ENCODE measurements at places on chromosomes 6 and 20. TPM values are rescaled to one million over a fixed set of nuclear protein-coding genes. Genes with fewer than 3 reads are reported as not detected.

- no peaks in the 10 kb centered on the region for H3K4me1 ChIP-seq
- DNase-seq, result no peak
- H3K4me3 ChIP-seq, result peak overlapping the region; percentile 12
Measured at GRCh38 chr20:31475472-31476293, 595 bp downstream of the REM1 start.

DNA sequence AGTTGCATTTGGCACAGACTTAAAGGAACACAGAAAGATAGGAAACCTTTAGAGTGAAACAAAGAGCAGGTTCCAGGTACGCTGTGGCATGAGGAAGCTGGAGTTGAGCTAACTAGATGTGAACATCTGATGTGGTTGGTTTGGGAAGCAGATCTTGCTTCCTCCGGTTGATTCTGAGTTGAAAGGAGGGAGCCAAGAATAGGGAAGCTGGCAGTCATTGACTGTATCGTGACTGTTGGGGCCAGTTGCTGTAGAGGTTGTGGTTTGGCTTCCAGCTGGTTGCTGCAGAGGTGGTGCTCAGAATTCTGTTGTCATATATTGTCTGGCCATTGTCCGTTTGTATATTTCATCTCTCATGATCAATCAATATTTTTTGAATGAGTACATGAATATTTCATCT lies 325.9 kb downstream of the PLCB1 start:
- H3K27me3 ChIP-seq, result no peaks in the 10 kb centered on the region
- DNase-seq, result no peak
- no peaks in the 10 kb centered on the region for H3K4me1 ChIP-seq
- H3K27ac ChIP-seq, result no peak overlapping the region
- H3K36me3 ChIP-seq, result no peaks in the 10 kb centered on the region

DNA sequence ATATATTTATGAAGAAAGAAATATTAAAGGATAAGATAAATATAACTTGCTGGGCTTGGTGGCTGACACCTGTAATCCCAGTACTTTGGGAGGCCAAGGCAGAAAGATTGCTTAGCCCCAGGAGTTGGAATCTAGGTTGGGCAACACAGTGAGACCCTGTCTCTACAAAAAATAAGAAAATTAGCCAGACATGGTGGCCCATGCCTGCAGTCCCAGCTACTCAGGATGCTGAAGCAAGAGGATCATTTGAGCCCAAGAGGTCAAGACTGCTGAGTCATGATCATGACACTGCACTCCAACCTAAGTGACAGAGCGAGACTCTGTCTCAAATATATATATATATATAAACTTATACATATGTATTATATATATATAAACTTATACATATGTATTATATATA lies 164.0 kb downstream of the MRPL14 start:
- H3K27me3 ChIP-seq, result no peaks in the 10 kb centered on the region
- DNase-seq, result peak; percentile 19
- H3K27ac ChIP-seq, result no peak overlapping the region
- H3K4me3 ChIP-seq, result no peak overlapping the region

- H3K36me3 ChIP-seq, result no peaks in the 10 kb centered on the region
- H3K4me1 ChIP-seq, result no peaks in the 10 kb centered on the region
- H3K27ac ChIP-seq, result no peak overlapping the region
- DNase-seq, result no peak
- H3K4me3 ChIP-seq, result no peak overlapping the region
Measured at GRCh38 chr6:64104051-64104450, 468.4 kb downstream of the PHF3 start.

DNA sequence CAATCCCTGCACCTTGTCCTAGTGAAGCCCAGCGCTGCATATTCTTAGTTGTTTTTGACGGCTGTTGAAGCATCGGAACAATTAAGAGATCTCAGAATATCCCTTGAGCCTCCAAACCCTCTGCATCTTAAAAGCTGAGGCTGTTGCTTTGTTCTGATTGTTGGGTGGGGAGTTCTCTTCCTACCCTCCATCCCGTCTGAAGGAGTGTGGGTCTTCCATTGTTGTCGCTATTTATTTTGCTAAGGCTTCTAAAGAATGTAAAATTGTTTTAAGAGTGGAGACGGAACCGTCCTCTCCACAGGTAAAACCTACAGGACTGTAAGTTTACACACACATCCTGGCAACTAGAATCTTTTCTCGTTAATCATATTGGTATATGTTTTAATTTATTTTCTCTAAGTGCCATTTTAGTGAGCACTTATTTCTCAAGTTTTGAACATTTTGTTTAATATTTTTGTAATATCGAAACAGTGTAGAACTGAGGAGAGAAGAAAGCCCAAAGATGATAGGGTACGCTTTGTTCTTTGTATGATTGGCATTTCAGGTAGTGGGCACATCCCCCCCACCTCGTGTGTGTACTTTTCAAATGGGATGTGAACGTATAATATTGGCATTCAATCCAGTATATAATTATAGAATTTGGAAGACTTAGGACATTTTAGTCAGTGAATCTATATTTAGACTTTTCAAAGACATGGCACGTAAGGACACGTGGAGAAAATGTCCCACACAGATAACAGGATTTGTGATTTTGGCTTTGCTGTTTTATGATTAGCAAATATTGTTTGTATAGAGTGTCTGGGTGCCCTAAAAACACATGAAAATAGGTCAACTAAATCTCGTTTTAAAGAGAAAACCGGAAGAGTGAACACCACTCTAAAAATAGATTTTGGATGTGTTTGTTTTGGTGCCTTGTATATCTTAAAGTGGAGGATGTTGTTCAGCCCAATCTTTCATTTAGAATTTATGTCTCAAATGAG lies 1.3 kb downstream of the RNF146 start:
- H3K27ac ChIP-seq, result peak overlapping the region; percentile 91
- H3K4me3 ChIP-seq, result peak overlapping the region; percentile 94
- H3K4me1 ChIP-seq, result no peaks in the 10 kb centered on the region
- no peak for DNase-seq

- no peak overlapping the region for H3K27ac ChIP-seq
- peaks cover 3% of the 10 kb centered on the region for H3K36me3 ChIP-seq
- H3K4me1 ChIP-seq, result no peaks in the 10 kb centered on the region
- DNase-seq, result no peak
- H3K4me3 ChIP-seq, result no peak overlapping the region
- H3K27me3 ChIP-seq, result no peaks in the 10 kb centered on the region
Measured at GRCh38 chr6:135002974-135003703, 51.5 kb downstream of the HBS1L start.

- H3K27ac ChIP-seq, result no peak overlapping the region
- H3K27me3 ChIP-seq, result no peaks in the 10 kb centered on the region
- H3K4me1 ChIP-seq, result no peaks in the 10 kb centered on the region
- H3K36me3 ChIP-seq, result peaks cover under 1% of the 10 kb centered on the region
- DNase-seq, result no peak
- no peak overlapping the region for H3K4me3 ChIP-seq
Measured at GRCh38 chr6:4434655-4435054, 299.3 kb upstream of the ECI2 start.

DNA sequence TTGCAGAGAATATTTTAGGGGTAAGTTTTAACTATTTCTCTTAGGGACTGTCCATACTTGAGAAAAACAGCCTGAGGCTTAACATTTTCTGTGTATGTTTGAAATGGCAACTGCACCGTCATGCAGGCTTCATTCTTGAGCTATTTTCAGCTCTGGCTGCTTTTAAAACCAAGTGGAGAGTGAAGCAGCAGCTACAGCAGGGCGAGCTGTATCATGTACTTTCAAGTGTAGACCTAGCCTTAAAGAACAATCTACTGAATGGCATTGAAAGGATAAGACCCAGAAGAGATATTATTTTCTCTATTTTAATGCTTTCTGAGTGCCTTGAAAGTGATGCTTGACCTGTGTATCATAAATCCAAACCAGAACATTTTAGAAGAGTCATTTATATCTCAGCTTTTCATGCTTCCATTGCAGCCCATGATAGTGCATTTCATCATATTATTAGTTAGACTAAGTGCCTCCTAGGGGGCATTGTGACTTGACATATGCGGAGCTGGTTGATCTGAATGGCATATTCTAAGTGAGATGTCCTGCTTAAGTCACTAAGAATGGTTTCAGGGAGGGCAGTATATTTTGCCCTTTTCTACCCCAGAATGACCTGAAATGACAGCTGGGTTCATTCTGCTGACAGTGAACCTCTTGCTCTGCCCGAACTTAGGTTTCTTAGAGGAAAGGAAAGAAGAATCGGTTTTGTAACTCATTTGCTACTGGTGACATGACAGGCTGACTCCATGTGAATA lies 85.3 kb downstream of the NKAIN2 start:
- H3K4me3 ChIP-seq, result no peak overlapping the region
- DNase-seq, result no peak
- H3K4me1 ChIP-seq, result no peaks in the 10 kb centered on the region
- H3K36me3 ChIP-seq, result no peaks in the 10 kb centered on the region

DNA sequence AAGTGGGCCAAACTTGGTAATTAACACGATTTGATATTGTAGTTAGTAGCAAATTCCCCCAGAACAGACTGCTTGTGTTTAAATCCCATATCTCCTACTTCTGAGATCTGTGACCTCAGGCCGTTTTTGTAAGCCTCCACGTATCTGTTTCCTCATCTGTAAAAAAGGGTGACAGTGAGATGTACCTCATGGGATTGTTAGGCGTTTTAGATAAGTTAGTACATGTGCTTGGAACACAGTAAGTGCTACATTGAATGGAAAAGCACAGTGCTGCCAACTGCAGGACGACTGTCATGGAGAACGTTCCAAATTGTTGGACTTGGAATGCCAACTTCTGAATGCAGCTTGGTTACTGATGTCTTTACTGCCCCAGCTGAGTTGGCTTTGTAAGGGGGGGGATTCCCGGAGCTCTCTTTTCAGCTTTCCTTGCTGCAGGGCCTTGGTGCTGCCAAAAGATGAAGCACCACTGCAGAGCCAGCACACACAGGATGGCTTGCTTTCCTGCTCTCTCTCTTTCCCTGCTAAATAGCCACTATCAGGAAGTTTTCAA lies 108.6 kb downstream of the OPN5 start:
- H3K36me3 ChIP-seq, result no peaks in the 10 kb centered on the region
- H3K4me1 ChIP-seq, result no peaks in the 10 kb centered on the region
- no peaks in the 10 kb centered on the region for H3K27me3 ChIP-seq
- H3K27ac ChIP-seq, result no peak overlapping the region

DNA sequence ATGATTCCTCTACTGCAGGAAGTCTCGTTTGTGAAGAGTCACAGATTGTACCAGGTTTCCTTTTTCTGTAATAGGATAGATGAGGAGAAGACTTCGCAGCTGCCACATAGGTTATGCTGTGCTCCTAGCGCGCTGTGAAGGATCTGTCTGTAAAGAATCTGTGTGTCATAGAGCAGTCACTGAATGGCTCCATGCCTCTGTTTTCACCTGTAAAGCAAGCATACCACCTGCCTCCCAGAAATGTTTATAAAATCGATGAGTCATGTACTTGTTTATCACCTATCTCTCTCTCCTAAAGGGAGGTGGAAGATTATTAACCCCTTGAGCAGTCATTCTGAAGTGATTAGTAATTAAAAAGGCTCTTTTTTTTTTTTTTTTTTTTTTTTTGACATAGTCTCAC lies 86.6 kb downstream of the TFAP2B start:
- H3K27ac ChIP-seq, result no peak overlapping the region
- no peaks in the 10 kb centered on the region for H3K4me1 ChIP-seq
- H3K27me3 ChIP-seq, result no peaks in the 10 kb centered on the region
- H3K36me3 ChIP-seq, result no peaks in the 10 kb centered on the region

DNA sequence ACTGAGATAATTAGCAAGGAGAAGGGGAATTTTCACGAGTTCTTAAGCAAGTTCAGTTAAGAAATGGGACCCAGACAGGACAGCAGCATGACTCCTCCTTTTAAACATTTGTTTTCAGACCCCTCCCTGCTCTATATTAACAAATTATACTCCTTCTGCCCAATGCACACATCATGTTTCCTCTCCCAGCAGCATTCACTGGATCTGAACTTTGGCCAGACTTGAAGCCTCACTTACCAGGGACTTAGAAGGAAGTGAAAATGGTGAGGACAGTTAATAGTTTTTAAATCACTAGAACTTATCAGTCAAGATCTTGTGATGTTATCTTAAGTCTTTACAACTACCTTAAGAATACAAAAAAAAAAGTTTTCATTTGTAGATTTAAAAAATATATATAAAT lies 1174.7 kb upstream of the MAP3K7 start:
- no peaks in the 10 kb centered on the region for H3K36me3 ChIP-seq
- no peak overlapping the region for H3K27ac ChIP-seq
- no peaks in the 10 kb centered on the region for H3K27me3 ChIP-seq
- no peak overlapping the region for H3K4me3 ChIP-seq
- no peak for DNase-seq
- H3K4me1 ChIP-seq, result no peaks in the 10 kb centered on the region

METTL24 gene
- 0.61 TPM for total RNA-seq

GPR63 gene
- total RNA-seq, result 5.9 TPM

GABRR2 gene
- not detected for total RNA-seq

TRAPPC3L gene
- not detected for total RNA-seq

HSPA1A gene
- 51.7 TPM for total RNA-seq

TCFL5 gene
- 16.4 TPM for total RNA-seq

HCRTR2 gene
- not detected for total RNA-seq
